ENCODE measurements at places on chromosomes 3 and 15.

- no peak for DNase-seq
Measured at GRCh38 chr15:77515613-77516012, 94.9 kb downstream of the HMG20A start.

GRCh38 chr3:111594205-111594604 lies 941 bp downstream of the ZBED2 start:
- DNase-seq, result peak; percentile 29

- no peak for DNase-seq
Measured at GRCh38 chr3:108127301-108127988, 36.6 kb upstream of the CD47 start.

GRCh38 chr15:83559310-83559966 lies 94.5 kb upstream of the ADAMTSL3 start:
- peak; percentile 43 for DNase-seq

- no peak for DNase-seq
Measured at GRCh38 chr3:64467255-64467944, 220.4 kb downstream of the ADAMTS9 start.

GRCh38 chr3:175695251-175695650 lies 836.1 kb downstream of the NAALADL2 start:
- DNase-seq, result no peak

GRCh38 chr3:99902091-99902490 lies 84.4 kb downstream of the CMSS1 start:
- no peak for DNase-seq

GRCh38 chr15:73840771-73841170 lies 32.6 kb upstream of the TBC1D21 start:
- no peak for DNase-seq

GRCh38 chr3:168096210-168096652 lies 507 bp upstream of the GOLIM4 start:
- peak; percentile 91 for DNase-seq

- DNase-seq, result no peak
Measured at GRCh38 chr3:46619845-46620778, 7.8 kb downstream of the FAM240A start.

DNA sequence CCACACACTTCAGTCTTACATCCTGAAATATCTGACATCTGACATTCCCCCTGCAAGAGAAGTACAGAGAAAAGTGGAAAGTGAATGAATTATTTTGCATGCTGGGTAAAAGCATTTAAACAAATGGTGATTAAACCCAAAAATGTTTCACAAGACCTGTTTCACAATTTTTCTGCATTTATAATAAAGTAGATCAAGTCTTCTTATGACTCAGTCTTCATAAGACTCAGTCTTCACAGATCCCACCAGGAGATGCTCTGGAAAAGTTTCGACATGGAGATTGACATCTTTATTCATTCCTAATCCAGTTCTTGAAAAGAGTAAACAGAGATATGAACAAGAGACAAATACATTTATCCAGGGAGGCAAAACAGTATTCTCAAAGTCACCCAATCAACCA lies 13.2 kb upstream of the EDC3 start:
- DNase-seq, result no peak

GRCh38 chr3:42430781-42431532 lies 20.5 kb upstream of the LYZL4 start:
- DNase-seq, result no peak

- no peak for DNase-seq
Measured at GRCh38 chr15:78914027-78914764, 30.6 kb downstream of the CTSH start.

DNA sequence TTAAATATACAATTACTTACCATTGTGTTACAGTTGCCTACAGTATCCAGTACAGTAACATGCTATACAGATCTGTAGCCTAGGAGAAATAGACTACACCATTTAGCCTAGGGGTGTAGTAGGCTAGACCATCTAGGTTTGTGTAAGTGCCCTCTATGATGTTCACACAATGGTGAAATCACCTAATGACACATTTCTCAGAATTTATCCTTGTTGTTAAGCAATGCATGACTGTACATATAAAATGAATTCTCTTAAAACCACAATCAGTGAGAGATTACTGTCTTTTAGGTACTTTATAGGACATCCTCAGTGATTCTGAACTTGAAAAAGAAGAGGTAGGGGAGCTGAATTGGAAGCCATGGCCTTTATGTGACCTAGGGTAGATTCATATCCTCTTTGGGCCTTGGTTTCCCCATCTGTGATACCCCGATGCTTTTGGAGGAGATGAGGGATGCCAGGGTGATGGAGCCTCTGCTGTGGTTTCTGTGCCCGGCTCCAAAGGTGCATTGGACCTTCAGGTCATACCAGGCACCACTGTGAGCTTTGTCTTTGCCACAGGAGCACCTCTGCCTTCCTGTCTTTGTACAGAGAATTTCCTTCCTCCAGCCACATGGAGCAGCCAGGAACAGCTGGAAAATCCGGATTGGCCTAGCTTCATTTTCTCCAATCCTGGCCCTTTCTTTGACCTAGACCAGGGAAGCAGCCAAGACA lies 51.9 kb upstream of the FLNB start:
- peak; percentile 74 for DNase-seq

- DNase-seq, result no peak
Measured at GRCh38 chr3:65928110-65928509, 110.6 kb downstream of the MAGI1 start.

DNA sequence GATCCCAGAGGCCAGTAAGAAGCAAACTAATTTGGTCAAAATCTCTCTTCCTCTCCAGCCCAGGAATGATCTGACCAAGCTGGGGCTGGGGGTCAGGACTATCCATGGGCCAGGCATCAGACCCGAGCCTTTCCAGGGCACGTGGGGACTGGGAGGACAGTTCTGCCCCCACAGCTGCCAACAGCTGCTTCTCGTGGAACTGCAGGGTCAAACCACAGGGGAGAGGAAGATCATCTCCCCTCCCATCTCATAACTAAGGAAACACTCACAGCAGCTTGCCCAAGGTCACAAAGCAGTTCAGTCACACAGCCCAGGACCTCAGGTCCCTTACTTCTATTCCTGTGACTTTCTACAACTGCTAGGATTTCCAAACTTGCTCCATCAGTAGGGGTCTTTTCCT lies 47.1 kb downstream of the DAPK2 start:
- DNase-seq, result no peak

GRCh38 chr3:171286580-171287249 lies 173.5 kb downstream of the TNIK start:
- no peak for DNase-seq

- DNase-seq, result no peak
Measured at GRCh38 chr3:179224584-179224983, 26.3 kb downstream of the KCNMB3 start.

DNA sequence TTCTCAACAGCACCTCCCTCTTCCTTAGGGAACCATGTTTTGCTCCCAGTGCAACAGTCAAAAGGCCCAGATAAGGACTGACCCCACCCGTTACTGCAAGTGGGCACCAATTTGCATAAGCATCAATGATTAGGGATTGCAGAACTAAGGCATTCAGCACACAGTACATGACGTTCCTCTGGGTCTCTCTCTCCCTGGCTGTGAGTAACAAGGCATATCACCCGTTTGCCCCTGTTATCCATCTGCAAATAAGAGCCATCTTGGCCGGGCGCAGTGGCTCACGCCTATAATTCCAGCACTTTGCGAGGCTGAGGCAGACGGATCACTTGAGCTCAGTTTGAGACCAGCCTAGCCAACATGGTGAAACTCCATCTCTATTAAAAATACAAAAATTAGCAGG lies 18.8 kb downstream of the MAGI1 start:
- DNase-seq, result no peak

GRCh38 chr15:80087104-80087503 lies 27.6 kb downstream of the ZFAND6 start:
- no peak for DNase-seq

DNA sequence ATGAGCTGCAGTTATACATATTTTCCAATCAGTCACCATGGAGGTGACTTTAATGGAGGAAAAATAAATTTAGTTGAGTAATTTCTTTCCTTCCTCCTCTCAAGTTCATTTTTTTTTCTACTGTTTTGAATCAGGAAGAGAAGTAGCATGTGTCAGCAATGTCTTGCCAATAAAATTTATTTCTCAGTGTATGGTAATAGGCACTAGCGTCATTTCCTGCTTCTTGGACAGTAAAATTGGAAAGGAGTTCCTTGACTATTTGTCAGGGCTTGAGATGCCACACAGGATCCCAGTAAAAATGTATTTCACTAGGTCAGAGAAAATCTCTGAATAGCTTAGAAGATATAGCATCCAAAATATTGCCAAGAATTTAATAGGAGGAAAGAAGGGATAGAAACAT lies 605.9 kb downstream of the ROBO1 start:
- DNase-seq, result no peak

- no peak for DNase-seq
Measured at GRCh38 chr15:41585127-41586047, 26.4 kb downstream of the TYRO3 start.

DNA sequence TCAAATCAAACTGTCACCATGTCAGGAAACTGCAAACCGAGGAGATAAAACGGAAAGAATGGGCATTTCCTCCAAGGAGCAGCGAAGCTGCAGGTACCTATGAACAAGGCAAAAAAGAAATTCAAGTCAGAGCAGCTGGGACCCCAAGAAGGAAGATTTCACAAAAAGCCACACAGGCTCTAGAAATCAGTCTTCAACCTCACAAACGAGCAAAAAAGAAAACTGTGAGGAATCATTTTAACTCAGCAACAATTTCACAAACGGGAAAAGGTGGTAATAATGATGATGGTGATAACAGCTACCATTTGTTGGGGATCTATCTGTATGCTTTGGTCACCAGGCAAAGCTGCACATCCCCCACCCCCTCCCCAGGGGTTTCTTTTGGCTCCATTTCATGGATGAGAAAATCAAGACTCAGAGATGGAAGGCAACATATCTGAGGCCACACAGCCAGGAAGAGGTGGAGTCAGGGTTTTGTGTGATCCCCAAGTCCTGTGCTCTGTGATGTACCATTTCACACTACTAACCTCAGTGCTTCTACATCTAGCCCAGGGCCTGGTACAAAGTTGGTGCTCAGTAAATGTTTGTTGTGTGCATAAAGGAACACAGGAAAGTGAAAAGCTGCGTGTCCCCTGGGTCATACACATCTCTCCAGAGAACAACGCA lies 109.9 kb downstream of the IQSEC1 start:
- no peak for DNase-seq

- no peak for DNase-seq
Measured at GRCh38 chr3:188239035-188239434, 85.1 kb downstream of the LPP start.

DNA sequence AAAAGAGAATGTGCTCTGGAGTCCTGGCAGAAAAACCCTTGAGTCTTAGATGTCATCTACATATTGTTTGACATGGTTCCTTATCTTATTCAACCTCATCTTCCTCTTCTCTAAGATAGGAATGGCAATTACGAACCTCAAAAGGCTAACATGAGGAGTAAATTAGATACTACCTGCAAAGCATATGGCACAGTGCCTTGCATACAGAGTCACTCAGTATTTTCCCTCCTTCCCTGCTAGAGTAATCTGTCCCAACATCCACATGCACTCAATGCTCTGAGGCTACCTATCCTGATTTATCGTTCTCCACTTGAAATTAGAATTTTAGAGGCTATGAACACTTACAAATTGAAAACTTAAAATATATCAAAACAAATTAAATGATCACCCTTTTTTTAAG lies 386.7 kb downstream of the RSL24D1 start:
- no peak for DNase-seq

- no peak for DNase-seq
Measured at GRCh38 chr3:184257083-184257915, 4.1 kb downstream of the CAMK2N2 start.

GRCh38 chr3:190003068-190003467 lies 117.6 kb downstream of the P3H2 start:
- no peak for DNase-seq

- DNase-seq, result no peak
Measured at GRCh38 chr15:77525400-77525811, 104.7 kb downstream of the HMG20A start.

DNA sequence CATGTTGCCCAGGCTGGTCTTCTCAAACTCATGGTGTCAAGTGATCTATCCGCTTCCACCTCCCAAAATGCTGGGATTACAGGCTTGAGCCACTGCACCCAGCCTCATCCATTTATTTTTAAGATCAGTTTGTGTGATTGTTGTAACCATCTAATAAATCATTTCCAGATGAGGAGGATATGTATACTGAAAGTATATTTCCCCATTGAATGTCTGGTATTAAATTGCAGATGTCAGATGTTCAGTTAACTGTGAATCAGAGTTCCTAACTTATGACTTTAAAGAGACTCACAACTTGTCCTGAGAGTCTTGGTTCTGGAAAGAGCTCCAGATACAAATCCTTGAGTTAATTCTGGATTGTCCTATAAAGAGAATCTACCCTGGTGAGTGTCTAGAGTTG lies 62.4 kb downstream of the TRIM71 start:
- DNase-seq, result no peak

DNA sequence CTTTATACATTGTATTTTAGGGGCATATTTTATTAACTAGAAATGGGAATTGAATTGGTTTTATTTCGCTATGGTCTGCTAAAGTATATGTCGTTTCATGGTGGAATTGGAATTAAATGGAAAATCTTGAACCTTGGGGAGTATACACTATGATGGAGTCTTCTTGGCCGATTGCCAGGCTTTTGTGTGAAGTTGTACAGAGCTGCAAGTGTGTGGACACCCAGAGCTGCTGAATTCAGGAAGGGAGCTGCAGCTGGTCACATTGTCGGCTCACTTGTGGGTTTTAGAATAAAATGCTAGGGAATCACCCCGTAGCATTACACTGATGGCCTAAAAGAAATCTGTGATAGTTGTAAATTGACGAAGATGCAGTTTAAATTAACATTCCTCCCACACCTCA lies 35.1 kb downstream of the USP3 start:
- no peak for DNase-seq

All from skeletal muscle cell (primary cell).